Stimulated activated CD4-positive, alpha-beta T cell treated with anti-CD3 and anti-CD28 coated beads, Interleukin-12 subunit alpha, Interleukin-12 subunit beta, amount 100 ng/mL, for 4 hours (primary cell): ENCODE measurements at places on chromosomes 3 and 15.

DNA sequence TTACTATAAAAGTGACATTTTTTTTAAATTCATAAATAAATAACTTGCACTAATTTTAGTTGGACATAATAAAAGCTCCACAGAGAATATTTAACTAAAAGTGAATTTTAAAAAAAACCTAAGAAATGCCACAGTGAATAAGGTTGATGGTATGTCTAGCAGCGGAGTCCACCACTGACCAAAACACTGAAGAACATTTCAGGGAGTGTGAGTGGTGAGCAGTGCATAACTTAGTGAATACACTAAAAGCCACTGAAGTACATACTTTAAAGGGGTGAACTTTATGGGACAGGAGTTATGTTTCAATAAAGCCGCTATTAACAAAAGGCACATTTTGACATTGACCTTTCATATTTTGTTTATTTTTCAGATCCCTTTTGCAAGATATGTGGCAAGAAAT is 32.3 kb downstream of the SRP14 start:
- no peak for DNase-seq

- no peak for DNase-seq
These were observed 27.4 kb downstream of the MITF start for GRCh38 chr3:69766638-69767037.

DNA sequence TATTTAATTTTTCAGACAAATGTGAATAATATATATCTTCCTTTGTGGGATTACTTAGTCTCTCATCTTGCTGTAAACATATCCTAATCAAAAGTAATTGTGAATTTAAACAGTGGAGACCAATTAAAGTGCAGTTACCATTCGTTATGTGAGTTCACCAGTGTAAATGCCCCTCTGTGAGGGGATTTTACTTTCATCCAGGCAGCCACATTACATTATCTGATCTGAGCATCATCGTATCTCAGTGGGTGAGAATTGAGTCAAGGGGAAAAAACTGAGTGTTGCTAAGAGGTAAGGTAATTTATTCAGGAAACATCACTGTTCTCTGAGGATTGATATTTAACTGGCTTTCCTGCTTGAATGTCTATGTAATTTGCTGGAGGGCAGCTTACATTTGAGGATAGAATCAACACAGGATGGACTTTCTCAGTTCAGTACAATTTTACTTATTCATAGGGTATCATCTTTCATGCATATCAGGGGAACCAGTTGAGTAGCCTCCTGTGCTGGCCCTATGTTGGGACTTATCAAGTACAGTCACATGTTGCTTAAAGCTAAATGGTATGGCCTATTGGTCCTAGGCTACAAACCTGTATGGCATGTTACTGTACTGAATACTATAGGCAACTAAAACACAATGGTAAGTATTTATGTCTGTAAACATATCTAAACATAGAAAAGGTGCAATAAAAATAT is 219.7 kb downstream of the CD47 start:
- no peak for DNase-seq

DNA sequence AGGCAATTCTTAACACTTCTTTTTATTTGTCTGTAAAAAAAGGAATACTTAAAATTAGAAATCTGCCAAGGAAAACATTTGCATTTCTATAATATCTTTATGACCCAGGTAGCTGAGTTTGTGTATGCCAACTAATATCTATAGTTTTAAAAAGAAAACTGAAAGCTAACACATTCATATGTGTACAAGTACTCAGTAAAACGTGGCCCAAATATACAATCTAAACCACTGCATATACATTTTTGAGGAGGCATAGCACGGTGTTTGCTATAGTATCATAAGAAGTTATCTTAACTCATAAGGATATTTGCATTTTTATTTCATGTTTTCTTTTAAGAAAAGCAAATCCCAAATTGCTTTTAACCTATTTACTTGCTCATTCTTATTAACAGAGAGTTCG is 172.7 kb downstream of the ZBTB20 start:
- no peak for DNase-seq

DNA sequence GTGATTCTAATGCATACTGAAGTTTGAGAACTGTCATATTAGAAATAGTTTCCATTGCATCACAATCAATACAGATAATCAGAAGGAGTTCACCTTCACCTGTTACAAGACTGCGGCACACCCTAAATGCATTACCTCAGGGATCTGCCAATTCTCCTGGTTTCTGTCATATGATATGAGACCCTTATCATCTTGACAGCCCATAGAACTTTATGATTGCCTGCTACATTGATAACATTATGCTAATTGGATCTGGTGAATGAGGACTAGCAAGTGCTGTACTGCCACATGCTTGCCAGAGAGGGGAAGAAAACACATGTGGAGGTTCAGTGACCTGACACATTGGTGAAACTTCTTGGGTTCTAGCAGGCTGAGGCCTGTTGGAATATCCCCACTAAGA is 41.4 kb downstream of the FAH start:
- DNase-seq = no peak

- DNase-seq = no peak
These were observed 257.7 kb upstream of the PROK2 start for GRCh38 chr3:72042397-72043203.
